GM20000 (cell line): ENCODE measurements at places on chromosomes 2 and 18.

DNA sequence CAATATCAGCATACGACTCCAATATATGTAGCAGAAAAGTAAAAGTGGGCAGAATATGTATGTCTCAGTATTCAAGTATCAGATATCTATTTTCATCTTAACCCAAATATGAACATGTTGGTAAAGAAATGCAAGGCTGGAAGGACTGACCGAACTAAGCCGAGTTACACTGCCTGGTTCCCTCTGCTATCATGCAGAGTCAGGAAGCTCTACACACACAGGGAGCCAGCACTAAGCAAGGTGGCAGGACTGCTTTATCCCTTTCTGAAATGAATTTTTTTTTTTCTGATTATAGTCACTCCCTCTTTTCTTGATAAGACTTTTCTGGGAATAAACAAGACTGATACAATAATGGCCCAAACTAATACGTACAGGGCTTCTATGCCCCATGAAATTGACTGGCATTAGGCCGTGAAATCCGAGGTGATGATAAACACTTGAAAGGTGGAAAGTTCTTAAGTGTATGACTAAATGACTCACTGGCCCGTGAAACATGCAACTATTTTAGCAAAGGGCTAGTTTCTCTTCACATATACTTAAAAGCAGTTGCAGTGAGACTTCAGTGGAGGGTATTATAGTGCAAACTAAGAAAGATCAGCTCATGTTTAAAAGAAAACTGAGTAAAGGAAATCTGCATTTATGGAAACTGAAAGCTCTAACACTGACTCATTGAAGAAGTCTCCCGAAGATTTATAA is 14.9 kb downstream of the DPP4 start:
- DNase-seq, result peak; percentile 49

DNA sequence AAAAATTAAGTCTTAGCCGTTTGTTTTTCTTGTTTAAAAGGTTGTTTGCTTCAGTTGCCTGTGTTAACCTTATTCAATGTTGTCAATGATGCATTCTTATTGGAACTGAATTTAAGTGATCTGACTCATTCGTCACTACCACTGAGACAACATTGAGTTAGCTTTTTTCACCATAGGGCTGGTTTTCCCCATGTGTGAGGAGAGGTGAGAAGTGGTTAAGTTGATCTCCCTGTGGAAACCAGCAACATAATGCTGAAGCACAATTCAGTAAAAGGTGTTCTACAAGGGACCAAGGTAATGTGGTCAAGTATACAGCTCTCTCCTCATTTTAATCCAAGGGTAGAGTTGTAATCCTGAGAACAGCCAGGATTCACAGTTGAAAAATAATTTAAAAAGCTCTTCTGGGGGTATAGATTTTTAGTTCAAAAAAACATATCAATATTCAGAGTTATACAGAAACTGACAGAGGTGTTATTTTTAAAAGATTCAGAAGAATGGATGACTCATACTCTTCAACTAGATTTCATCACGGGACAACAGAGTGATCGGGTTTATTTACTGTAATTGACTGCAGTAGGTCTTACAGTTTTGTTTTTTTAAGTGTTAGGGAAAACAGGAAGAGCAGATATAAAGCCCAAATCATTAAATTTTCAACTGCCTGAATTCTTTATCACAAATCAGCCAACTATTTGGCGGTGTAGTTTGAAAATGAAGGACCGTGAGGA is 12.6 kb downstream of the NOP58 start:
- DNase-seq, result peak; percentile 17

DNA sequence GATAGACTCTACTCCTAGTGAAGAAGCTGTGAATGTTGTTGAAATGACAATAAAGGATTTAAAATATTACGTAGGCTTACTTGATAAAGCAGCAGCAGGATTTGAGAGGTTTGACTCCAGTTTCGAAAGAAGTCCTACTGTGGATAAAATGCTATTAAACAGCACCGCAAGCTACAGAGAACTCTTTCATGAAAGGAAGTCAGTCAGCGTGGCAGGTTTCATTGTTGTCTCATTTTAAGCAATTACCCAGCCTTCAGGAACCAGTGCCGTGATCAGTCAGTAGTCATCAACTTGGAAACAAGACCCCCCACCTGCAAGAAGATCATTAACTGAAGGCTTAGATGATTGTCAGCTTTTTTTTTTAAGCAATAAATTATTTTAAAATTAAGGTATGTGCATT is 14.0 kb downstream of the USP14 start:
- DNase-seq, result no peak

DNA sequence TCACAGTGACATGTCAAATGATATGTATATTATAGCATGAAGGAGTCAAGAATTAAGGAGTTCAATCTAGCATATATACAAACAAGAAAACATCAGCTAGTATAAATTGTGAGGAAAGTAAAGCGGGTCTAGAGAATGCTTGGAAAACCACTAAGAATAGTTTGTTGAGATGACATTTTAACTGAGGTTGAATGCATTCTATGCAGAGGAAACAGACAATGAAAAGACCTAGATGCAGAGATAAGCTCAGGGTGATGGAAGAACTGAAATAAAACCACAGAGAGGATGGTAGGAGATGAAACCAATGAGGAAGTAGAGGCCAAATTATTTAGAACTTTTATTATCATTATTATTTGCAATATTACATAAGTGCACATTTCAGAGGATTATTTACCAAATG is 803.6 kb upstream of the FANCL start:
- no peak for DNase-seq

- DNase-seq, result no peak
Measured at GRCh38 chr2:166671235-166671634, 177.2 kb upstream of the SCN7A start.

DNA sequence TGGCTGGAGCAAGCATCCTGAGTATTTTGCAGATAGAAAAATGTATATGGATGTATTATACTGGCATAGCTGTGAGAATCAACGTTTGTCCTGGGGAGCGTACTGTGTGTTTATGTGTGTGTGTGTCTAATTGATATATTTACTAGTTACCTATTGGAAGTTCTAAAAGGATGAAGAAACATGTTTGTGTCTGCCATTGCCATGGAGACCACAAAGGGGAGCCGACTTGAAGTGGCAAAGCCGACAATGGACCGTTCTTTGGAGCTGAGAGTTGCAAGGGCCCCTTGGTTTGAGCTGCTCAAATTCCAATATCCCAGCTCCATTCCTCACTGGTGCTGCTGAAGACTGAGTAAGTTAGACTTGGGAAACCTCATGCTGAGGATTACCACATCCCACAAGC is 14.3 kb upstream of the SLC25A52 start:
- no peak for DNase-seq

DNA sequence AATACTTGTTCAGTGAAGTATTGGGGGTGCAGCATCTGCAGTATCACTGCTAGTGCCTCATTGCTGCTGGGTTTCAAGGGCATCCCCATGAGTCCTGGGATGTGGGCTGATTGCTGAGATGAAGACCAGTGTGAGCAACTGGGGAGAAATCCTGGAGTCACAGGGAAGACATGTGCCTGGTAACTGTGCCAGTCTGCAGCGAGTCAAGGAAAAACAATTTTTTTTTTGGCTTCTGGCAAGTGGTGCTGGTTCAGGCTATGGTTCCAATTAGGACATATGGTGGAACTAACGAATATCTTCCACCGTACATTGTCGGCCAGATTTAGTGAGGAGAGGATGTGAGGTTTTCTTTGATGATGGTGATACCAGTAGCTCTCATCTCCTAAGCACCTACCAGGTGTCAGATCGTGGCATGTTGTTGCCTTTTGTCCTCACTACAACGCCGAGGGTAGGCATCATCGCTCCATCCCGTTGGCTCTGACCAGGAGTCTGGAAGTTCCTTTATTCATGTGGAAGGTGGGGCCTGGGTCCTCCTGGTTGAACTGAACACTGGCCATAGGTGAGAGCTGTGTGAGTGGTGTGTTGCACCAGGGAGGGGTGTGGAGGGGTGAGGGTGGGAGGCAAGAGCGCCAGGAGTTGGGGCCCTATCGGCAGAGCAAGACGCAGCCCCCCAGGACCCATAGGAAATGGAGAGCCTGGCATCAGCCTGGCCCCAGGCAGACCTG is 118.0 kb upstream of the HS6ST1 start:
- no peak for DNase-seq

DNA sequence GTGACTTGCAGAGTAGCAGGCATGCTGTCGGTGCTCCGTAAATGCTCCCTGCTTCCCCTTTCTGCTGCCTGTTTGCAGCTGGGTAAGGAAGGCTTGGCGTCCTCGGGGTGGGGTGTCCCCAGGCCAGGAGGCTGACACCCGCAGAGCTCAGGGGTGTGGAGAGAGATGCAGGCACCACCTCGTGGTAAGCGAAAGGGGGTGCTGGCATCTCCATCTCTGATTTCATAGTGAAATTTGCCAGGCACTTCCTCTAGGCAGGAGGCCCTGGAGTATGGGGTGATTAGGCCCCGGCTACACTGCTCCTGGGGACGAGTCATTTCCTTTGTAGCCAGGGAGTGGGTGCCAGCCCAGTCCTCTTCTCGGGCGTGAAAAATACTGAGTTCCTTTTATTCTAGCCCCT is 160.4 kb downstream of the KLHL29 start:
- DNase-seq, result no peak

DNA sequence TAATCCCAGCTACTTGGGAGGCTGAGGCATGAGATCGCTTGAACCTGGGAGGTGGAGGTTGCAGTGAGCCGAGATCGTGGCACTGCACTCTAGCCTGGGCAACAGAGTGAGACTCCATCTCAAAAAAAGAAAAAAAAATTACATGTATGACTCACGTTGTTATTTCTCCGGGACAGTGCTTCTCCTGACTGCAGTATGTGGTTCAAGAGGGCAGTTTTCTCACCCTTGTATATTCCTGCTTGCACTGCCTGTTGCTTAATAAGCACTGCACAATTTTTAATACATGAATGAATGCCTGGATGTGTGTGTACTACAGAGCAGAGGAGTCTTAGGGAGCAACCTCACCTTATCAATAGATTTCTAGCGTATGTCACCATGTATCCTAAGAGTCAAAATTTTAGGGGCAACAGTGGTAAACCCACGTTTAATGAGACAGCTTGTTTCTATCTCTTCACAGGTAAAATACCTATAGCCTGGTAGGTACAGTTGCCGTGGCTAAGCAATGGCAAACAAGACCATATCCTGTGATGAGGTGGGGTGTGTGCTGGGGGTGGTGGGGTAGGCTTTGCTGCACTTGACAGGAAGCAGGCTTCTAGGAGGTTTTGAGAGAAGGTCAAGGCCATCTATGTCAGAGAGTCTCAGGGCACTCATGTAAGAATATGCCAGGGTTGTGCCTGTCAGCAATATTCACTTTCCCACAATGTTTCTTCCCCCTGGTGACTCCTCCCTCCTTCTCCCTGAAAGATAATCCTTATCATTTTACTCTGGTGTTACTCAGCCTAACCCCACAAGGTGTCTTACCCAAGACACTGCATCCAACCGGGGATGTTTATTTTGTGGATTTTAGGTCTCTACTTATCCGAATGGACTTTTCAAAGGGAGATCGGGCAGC is 36.9 kb upstream of the MEX3C start:
- DNase-seq, result no peak

DNA sequence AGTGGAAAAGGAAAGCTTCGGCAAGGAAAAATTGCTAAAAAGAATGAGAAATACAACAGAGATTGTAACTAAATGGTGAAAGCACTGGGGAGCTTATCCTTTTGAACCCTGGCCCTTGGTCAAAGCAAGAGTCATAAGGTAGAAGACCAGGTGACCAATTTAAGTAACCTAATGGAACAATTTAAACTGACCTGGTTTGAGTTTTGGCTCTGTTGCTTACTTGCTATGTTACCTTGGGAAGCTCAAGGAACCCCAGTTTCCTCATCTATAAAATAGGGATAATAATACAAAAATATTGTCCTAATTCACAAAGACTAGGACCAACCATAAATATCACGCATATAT is 48.6 kb downstream of the NHEJ1 start:
- no peak for DNase-seq

GRCh38 chr2:168179592-168179991 is 67.8 kb downstream of the STK39 start:
- DNase-seq, result no peak

- DNase-seq, result no peak
Measured at GRCh38 chr18:43524260-43524659, 247.0 kb upstream of the SYT4 start.

DNA sequence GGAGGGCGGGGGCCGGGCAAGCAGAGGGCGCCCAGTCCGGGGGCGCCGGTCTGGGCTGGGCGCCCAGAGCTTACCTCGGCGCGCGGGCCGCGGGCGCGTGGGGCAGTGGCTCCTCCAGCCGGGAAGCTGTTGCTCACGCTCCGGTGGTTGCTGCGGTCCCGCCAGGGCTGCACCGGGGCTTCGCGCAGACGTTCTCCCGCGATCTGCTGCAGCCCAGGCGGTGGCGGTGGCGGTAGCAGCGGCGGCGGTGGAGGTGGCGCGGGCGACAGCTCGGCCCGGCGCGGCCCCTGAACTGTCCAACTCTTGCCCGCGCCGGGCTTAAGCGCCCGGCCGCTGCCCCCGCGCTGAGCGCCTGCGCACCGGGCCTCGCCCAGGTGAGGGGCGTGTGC is 391 bp downstream of the ZNF385B start:
- DNase-seq, result peak; percentile 44

DNA sequence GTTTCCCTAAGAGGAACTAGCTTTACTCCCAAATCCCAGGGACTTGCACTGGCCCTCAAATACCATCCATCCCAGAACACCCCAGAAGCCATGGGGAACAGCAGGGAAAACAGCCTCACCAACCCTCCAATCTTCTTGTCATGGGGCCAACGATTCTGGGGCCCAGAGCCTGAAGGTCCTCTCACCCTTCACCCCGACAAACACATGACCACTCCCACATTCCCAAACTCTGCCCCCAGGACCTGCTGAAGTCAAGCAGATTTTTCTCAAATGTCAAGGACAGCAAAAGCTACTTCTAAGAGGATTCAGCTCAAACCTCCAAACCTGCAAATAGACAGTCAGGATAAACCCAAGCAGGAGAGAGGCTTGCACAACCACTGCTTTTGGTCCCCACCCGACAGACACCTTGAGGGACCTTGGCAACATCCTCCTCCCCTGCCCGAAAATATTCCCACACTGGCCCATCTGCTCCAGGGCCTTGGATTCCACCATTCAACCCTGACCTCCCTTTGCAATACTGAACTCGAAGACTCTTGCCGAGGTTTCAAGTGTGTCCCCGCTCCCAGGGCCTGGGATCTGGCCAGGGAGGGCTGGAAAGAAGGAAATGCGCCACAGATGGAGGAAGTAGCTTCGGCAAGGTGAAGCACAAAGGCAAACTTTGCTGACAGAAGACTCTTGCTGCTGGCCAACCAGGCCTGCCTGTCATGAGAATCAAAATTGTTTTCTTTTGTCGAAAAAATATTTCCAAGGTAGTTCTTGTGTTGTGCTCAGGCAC is 143.3 kb downstream of the ZFP36L2 start:
- DNase-seq, result no peak

- no peak for DNase-seq
Measured at GRCh38 chr2:85958731-85959130, 69.9 kb upstream of the ST3GAL5 start.

GRCh38 chr2:31249009-31249690 is 15.2 kb downstream of the EHD3 start:
- no peak for DNase-seq

DNA sequence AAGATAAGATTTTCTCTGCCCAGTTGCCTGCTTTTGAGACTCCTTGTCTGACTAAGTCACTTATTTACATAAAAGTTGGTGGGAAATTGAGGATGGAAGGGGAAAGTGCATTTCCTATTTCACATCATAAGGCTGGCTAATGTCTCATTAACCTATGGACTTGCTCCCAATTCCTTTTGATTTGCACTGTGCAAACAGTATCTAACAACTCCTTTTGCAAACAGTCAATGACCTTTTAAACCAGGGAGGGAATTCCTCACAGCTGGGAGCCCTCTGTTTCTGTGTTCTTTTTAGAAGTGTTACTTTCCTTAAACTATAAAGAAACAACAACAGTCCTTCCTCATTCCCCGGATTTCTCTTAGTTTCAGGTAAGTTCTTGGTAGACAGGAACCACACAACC is 272.8 kb downstream of the RND3 start:
- DNase-seq, result no peak
